ENCODE measurements at places on chromosomes 12 and 14.
A peak's percentile ranks its signal among the peaks of the same experiment; 100 is the strongest.

DNA sequence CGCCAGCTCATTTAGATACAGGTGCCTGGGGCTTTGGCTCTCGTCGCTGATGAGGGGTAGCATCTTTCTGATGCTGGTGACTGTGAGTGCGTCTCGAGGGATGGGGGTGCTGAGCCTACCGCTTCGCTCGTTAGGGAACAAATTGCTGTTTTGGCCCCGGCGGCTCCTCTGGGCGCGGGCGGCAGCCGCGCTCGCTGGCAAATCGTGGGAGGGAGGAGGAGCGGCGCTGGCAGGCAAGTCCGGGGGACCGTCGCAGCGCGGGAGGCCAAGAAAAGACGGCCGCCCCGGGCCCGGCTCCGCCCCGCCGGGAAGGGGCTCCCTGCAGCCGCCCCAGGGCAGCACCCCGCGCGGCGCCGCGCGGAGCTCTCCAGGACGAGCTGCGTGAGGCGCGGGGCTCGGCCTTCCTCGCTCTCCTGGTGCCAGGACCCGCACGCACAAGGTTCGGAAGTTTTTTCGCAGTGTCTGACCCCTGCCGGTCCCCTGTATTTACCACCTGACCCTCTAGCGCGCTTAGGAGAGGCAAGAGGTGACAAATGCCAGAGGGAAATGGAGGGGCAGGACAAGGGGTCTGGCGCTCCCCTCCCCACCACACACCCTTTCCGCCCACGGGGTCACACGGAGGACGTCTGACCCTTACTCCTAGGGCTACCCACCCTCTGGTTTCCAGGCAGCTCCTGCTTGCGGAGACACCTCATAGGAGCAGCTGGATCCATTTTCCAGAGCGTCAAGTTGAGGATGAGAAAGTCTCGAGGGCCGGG, 899 bp upstream of the KCNH3 start:
- no peak for DNase-seq

DNA sequence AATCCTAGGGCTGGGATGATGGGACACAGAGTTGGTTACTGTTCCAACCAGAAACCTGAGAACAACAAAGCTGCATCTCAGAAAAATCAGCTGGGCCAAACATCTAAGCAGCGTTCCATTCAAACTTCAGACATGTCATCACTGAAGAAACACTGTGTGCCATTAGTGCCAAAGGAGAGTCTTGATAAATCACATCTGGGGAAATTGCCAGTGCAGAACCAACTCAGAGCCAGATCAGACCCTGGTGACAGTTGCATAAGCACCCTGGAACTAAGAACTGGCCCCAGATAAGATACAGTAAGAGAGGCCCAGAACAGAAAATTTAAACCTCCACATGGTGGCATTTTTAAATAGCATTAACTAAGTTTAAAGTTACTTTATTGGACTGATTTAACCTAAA, 482.8 kb downstream of the PRKD1 start:
- DNase-seq: no peak

- DNase-seq: no peak
These were observed 136.9 kb downstream of the RBM19 start for GRCh38 chr12:113829212-113829611.

GRCh38 chr12:52024845-52025230, 18.1 kb downstream of the TAMALIN start:
- DNase-seq: no peak

GRCh38 chr12:124658302-124658701, 90.9 kb upstream of the NCOR2 start:
- DNase-seq: no peak

DNA sequence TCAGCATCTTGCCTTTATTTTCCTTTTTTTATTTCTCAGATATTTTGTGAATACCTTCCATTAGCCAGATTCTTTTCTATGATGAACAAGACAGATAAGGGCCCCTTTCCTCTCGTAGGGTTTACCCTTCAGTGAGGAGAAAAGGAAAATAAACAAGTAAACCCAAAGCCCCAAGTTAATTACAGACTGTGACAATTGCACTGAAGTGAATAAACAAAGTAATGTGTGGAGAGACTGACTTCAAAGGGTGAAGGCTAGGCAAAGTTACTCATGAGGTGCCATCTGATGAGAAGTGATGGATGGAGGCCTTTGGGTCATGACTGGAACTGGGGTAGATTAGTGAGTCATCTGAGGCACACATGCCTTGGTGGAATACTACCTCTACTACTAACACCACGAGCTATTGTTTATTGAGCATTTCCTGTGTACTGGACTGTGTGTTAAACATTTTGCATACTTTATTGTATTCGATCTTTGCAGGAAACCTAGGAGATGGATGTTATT, 143.4 kb upstream of the PRICKLE1 start:
- DNase-seq: no peak

DNA sequence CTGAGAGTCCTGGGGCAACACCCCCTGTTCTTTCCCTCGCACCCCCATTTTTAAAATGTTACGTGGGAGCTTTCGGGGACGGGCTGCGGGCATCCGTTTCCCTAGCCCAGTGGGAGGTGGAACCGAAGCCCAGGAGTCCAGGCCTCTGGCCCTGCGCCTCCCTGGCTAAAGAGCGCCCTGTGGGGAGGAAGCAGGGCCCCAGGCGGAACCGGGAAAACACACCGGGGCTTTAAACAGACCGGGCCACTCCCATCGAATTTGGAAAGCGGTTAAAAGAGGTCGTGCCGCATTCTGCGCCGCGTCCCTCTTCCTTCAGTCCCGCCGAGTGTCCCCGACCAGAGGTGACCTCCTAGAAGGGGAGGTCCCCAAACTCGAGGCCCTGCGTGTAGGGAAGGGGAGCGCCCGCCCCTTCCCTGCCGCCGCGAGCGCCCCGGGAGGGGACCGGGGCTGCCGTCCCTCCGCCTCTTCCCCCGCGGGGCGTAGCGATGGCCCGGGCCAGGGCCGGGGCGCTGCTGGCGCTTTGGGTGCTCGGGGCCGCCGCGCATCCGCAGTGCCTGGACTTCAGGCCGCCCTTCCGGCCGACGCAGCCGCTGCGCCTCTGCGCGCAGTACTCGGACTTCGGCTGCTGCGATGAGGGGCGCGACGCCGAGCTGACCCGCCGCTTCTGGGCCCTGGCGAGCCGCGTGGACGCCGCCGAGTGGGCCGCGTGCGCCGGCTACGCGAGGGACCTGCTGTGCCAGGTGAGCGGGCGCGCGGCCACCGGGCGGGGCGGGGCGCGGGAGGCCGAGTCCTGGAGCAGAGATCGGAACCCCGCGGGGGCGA, at the start of gene HHIPL1:
HHIPL1 (plus strand) TSS at position 407 of the 822 bp plus-strand sequence; CDS start at position 486, 79 bp downstream.
- no peak for DNase-seq

- DNase-seq: no peak
These were observed 188.1 kb downstream of the RGS6 start for GRCh38 chr14:72120315-72120714.

DNA sequence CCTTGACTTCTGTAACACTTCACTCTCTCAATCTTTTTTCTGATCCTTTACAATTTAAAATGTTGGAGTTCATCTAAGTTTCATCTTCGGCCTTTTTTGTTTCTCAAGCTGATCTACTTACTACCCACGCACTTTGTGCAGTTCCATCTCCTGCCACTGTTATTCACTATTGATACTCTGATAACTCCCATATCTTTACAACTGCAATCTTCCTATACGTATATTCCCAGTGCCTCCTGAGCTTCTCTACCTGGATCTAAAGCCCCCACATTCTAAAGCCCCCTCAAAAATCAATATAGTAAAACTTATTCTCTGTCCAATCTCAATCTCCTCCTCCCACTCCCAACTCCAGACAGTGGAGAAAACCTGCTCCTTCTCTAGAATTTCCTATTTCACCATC, 5.9 kb downstream of the ATG2B start:
- no peak for DNase-seq

GRCh38 chr12:21813125-21813524, 38.6 kb upstream of the KCNJ8 start:
- DNase-seq: no peak

DNA sequence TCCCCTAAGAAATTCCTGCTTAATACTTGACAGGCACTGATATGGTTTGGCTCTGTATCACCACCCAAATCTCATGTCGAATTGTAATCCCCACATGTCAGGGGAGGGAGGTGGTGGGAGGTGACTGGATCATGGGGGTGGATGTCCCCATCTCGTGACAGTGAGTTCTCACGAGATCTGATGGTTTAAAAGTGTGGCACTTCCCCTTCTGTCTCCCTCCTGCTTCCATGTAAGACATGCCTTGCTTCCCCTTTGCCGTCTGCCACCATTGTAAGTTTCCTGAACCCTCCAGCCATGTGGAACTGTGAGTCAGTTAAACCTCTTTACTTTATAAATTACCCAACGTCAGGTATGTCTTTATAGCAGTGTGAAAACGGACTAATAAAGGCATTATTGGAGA, 198.0 kb downstream of the FOXN3 start:
- DNase-seq: no peak

DNA sequence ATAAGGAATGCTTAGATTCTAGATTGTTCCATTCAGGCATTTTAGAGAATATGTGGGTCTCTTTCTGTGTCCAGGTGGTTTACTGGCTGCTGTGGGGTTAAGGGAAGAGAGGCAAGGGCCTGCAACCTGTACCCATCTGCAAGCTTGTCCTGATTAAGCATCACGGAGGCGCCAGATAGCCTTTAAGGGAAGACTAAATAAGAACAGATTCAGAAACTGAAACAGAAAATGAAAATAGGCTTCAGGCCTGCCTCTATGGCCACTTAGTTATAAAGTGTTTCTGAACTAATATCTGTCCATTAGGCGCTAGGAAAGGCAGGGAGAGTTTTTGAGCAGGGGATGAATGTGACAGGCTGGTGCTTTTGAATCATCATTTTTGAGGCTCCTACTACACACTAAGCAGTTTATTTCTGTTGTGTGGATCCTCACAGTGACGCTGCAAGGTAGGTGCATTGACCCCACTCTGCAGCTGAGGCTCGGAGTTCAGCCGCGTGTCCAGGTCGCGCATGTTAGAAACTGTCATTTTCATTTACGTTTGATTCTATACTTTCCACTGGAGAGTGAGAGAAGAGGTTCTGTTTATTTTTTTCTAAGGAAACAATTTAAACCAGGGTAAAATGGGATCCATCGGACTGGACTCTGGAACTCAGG, 47.4 kb downstream of the SLC6A12 start:
- DNase-seq: no peak

GRCh38 chr14:102499401-102500157, 10.0 kb downstream of the ANKRD9 start:
- DNase-seq: no peak

DNA sequence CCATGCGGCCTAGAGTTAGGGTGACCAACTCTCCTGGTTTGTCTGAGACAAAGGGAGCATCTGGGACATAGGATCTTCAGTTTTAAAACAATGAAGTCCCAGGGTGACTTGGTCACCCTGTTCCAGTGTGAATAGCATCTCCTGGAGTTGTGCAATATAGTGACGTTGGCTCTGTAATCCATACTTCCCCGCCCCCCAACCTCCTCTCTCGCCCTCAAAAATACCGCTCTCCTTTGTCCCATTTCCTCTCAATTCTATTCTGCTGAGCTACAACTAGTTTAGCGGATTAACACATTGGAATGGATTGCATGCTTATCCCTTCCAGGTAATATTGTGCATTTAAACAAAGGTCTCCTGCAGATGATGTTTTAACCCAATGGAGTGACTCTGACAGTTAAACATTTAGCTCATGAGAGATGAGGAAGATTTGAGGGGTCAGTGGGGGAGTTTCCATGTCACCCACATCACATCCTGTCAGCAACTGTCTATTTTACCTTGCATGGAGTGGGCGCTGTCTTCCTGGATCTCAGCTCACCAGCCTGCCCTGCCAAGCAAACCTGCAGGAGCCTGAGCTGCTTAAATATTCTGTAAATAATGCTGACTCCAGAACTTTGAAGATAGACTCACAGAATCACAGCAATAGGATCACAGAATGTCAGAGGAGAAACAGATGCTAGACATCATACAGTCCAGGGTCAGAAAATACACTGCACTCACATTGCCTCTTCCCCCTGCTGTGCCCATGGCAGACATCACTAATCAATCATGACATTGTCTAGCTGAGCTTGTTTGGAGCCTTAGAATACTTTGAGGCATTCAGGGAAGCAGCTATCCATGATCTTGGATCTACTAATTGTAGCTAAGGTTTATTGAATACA, 43.0 kb downstream of the MAP1LC3B2 start:
- no peak for DNase-seq

DNA sequence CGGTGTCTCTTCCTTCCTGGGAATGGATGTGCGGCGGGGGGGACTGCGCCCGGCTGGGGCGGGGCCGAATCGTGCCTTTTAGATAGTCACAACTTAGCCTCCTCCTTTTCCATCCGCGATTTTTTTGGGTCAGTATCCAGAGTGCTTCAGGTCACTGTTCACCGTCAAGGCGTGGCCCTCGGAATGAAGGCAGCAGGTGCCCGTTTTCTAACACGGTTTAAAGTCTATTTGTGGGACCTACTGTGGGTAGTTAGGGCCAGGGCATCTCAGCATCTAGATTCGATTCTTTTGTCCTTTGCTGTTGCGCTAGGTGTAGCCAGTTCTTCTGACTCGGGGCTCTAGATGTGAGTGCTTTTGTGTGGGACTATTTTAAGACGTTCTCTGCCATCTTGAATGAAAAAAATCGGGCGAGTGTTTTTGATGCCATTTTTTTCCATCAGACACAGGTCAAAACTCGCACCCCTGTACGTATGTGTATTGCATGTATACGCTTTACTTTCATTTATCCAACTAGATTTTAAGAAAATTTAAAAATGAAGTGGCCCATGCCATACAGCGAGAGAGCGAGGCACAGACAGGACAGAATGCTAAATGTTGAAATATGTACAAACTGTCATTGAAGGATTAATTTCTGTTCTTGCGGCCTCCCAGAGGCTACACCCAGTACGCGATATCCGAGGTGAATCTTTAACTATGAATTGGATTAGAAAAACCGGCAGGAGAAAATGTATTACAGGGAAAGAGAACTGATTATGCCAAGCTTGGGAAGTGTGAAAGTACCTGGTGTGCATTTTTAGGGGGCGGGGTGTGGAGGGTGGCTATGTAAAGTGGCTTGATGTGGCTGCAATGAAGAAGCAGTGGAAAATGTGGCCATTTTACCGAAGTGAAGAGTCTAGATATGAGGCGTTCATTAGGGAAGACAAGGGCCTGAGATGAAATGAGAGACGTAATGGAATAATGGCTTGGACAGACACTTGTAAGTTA, 835 bp downstream of the VEZT start:
- DNase-seq: peak; percentile 8

DNA sequence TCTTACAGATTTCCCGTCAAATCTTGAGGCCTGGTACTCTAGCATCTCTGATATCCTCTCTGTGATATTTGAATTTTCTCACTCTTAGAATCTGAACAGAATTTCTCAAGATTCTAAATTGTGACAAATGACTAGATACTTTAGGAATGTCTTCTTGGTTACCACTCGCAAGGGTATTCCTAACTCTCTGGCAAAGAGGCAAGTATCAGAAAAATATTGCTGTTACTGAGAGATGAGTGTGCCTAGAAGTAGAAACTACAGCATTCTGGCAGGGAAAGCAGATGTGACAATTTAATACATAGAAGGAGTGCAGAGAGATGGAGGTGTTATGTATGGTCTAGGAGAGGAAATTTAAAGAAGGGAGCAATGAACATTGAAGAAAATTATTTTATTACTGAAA, 467.8 kb downstream of the LRIG3 start:
- DNase-seq: no peak

Data from stimulated activated CD8-positive, alpha-beta memory T cell treated with anti-CD3 and anti-CD28 coated beads, Interleukin-4, amount 100 ng/mL, for 1 hour (primary cell).